ENCODE measurements at places on chromosomes 12 and 14.

- DNase-seq, result no peak
Measured at GRCh38 chr12:49013428-49013827, 5.1 kb downstream of the PRKAG1 start.

GRCh38 chr12:71029302-71029701, 108.8 kb upstream of the PTPRR start:
- no peak for DNase-seq

DNA sequence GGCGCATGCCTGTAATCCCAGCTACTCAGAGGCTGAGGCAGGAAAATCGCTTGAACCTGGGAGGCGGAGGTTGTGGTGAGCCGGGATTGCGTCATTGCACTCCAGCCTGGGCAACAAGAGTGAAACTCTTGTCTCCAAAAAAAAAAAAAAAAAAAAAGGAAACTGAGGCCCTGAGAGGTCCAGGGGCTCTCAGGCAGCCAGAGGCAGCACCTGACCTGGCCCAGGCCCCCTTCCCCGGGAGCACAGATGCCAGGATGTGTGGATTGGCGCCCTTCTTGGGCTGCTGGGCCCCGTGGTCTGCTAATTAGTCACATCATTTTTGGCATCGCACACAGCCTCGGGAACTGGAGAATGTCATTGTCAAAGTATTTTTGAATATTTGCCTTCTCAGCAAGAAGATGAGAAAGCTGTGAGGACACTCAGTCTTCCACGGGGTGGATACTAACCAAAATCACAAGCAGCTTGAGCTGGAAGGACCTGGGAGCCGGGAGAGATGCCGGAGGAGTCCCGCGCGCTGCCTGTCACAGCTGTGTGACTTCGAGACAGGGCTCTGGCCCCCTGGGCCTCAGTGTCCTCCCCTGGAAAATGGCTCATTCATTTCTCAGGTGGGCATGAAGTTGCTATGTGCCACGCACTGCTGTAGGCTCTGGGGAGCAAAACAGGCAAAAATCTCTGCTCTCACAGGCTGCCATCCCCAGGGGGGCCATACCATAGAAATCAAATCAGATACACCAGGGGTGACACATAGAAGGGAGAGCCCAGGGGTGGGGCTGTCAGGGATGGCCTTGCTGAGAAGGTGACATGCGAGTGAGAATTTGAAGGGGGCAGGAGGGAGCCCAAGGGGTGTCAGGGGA, 12.5 kb upstream of the RCOR1 start:
- peak; percentile 33 for DNase-seq

GRCh38 chr14:103960457-103961055, 18.2 kb upstream of the RD3L start:
- no peak for DNase-seq

DNA sequence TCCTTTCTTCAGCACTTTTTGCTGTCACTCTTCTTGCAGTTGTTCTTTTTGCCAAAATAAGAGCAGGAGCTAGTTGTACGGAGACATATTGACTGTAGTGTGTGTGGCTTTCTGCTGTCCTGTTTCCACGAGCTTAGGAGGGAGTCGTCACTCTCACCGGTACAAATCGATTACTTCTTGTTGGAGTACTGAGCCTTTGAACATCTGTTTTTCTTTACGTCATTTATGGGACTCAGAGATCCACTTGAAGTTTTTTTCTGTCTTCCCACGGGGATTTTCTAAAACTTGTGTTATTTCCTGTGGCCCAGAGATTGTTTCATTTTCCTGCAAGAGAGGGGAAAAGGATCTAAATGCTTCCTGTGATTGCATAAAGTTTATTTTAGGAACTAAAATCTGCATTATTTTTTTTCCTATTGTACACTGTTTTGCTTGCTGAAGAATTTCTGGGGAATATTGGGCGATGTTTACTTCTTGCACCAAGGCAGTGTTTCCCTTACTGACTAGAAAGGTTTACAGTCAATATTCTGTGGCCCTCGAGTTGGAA, 199.8 kb upstream of the ARHGAP5 start:
- DNase-seq, result no peak

DNA sequence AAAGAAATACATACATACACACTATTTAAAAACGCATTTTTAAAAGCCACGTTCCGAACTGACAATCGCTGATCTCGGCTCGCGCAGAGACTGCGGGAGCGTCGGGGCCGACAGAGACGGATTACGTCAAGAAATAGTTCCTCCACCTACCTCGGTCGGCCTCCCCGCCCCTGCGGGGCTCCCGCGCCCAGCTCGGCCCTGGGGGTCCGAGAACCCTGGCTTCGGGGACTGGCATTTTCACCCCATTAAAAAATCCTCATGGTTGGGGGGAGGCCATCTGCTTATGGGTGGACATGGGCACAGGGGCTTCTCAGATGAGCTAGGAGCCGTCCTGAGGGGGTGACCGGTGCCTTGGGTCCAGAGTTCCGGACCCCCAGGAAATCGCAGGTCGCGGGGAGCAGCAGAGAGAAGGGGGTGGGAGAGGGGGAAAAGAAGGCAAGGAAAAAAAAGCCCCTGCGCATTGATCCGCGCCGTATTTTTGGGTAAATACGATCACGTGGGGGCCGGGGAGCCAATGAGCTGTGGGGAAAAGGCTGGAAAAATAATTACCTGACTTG, 324 bp upstream of the HOXC9 start:
- no peak for DNase-seq

DNA sequence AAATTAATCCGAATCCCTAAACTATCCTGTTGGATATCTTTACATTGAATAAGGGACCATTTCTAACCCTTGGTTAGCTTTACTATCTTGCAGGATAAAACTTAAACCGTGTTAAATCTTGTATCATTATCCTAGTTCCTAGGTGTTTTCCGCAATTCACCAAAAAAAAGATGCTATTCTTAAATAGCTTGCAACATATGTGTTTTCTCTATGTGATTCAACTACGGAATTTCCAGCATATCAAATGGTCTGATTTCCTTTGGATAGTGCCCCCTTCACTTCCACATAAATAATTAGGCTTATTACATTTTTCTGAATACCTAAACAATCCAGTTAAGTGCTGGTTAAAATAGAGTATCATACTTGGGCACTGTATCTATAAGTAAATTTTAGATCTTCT, 130.3 kb downstream of the ITPR2 start:
- no peak for DNase-seq

- DNase-seq, result no peak
Measured at GRCh38 chr12:112506513-112507166, 87.9 kb downstream of the PTPN11 start.

DNA sequence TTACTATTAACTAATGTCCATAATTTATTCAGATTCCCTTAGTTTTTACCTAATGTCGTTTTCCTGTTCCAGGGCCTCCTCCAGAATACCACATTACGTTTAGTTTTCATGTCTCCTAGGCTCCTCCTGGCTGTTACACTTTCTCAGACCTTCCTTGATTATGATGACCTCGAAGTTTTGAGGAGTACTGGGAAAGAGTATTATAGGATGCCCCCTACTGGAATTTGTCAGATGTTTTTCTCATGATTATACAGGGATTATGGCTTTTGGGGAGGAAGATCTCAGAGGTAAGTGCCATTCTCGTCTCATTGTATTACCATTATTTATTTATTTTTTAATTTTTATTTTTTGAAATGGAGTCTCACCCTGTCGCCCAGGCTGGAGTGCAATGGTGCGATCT, 17.7 kb upstream of the C1S start:
- peak; percentile 78 for DNase-seq

- DNase-seq, result no peak
Measured at GRCh38 chr12:53062011-53062961, 12.4 kb downstream of the TNS2 start.

DNA sequence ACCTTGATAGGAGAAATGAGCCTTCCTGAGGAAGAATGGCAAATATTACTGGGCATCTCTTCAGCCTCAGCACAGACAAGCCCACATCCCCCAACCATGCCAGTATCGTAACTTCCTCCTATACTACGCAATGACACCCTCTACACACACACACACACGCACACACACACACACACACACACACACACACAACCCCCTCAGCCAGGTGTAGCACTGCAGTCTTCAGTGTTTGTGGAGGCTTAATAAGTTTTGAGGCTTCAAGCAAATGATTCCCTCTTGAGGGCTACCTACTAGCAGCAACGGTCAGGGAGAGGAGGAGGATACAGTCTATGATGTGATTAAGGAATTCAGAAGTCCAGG, 1.6 kb downstream of the DGKA start:
- DNase-seq, result peak; percentile 74

- DNase-seq, result no peak
Measured at GRCh38 chr14:24070285-24071143, 848 bp upstream of the CPNE6 start.

DNA sequence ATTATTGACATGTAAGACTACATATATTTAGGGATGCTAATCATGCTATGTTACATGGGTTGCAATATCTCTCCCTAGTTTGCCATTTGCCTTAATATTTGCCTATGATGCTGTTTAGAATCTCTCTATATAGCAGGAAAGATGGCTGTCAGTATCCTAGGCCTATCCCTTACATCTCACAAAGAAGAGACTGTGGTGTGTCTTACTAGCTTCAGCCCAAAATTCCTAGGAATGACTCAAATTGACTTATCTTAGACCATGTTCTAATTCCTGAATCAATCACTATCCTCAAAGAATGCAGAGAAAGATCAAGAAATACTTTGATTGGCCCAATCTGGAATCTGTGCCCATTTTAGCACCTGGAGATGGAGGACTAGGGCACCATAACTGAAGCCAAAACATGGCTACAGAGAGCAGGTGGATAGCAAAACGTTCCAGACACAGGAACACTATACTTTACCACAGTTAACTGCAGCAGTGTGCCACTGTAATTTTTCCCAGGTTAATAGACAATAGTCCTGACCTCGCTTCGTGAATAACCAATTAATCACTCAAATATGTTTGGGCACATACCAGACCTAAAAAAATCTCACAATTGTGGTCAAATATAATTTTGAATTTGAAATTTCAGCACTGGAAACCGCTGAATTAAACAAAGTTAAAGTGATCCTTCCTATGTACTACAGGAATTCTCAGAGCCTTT, 32.7 kb upstream of the GLIPR1 start:
- no peak for DNase-seq

DNA sequence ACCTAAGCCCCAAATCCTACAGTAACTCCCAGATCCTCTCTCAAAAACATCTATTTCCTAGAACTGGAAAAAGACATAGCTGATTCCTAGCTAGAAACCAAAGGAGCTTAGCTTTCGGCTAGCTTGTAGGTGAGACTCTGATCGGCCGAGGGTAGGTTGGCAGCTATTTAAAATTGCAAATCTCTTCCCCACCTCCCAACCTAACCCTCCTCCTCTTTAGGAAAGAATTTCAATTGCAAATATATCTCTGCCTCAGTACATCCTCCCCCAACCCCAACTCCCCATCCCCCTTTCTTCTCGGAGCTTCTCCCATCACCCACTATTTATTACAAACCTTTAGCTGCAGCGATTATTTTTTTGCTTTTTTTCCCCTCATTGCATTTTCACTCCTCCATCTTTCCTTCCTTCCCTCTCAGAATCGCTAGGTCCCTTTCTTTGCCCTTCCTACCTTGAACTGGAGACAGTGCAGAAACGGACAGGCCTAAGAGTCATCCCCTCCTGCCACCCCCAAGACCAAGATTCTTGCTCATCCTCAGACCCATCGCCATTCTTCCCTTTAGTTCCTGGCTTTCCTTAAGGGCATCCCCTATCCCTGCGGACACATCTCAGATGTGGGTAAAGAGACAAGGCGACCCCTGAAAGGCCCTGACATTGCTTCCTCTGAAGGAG, 13.4 kb downstream of the ZFHX2 start:
- DNase-seq, result no peak

DNA sequence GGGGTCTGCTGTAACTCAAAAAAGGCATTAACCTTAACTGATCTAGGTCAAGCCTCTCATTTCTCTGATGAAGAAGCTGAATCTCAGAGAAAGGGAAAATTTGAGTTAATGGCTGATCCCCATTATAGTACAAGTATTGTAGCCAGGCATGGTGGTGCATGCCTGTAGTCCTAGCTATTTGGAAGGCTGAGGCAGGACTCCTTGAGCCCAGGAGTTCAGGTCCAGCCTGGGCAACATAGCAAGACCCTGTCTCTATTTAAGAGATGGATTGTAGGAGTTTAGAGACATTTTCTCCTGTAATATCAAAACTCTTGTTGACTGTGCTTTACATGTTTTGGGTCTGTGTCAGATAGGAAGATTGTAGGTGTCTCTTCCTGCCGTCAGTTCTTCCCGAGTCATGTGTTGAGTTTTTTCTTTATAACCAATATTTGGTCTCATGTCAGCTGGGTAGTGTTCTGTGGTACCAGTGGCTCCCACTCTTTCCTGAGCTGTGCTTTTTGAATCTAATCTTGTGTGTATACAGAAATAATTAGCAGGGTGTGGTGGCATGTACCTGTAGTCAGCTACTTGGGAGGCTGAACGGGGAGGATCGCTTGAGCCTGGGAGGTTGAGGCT, 8.6 kb downstream of the COPZ1 start:
- no peak for DNase-seq

DNA sequence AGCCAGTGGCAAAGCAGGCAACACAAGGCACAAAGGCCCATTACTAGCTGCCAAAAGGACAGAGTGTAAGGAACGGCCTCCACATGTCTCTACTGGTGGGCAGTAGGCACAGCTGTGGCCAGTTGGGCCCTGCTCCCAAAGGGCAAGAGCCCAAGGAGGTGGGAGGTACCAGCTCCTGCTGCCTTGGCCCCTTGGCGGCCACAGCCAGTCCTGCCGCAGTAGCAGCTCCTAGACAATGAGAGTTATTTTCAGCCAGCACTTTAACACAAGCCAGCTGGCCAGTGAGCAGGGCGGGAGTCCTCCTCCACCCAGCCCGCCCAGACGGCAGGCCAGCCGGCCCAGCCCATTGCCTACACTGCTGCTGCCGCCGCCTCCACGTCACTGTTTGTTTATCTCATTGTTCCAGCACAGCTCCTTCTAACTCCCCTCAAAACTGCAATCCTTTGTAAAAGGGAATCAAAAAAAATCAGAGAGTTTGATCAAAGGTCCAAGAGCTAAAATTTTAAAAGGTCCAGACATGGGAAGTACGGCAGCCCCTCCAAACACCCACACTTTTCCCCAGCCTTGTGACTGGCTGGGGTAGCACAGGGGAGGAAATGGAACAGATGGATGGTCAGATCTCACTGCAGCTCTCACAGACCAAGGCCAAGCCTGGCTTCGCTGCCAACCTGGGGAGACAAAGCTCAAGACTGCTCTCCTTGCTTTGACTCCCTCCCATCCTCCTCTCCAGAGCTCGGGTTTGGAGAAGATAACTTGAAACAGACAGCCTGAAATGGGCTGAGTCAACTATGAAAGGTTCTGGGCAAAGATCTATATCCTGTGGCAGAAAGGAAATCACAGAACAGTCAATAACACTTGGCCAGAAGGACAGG, 33.5 kb downstream of the FMNL3 start:
- DNase-seq, result no peak

- DNase-seq, result no peak
Measured at GRCh38 chr12:51198568-51199365, 19.1 kb downstream of the POU6F1 start.

GRCh38 chr12:12488296-12488695, 74.4 kb downstream of the DUSP16 start:
- DNase-seq, result no peak

- DNase-seq, result no peak
Measured at GRCh38 chr14:70711451-70711850, 69.7 kb downstream of the TTC9 start.

Data from KBM-7 (cell line).